ENCODE measurements at places on chromosomes 12 and 14.

DNA sequence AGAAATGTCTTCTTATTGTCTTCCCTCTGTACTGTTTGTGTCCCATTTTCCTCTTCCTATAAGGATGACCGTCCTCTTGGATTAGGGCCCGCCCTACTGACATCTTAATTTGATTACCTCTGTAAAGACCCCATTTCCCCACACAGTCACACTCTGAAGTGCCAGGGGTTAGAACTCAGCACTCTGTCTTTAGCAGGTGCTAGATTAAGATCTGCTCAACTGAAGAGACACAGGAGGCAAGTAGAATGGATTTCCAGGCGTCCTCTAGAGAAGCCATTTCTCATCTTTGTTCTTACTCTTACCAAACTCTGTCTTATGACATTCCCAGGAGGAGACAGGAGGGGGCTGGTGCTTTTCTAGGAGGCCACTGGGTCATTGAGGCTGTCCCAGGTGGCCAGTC lies 50.8 kb downstream of the VCPKMT start:
- no peak for DNase-seq

DNA sequence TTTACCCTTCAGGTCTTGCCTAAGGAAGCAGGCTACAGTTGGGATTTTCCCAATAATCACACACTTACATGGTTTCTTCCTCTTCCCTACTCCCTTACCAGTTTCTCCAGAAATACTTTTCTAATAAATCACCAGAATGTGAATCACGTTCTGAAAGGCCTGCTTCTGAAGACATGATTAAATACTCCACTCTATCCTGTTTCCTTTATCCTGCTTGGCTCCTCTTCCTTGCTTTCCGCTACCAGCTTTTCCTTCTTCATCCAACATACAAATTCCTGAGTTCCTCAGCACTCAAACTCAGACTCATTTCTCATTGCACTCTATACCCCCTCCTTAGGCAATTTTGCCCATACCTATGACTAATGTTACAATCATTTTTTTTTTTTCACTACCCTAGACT lies 118.3 kb downstream of the MGAT4C start:
- no peak for DNase-seq

DNA sequence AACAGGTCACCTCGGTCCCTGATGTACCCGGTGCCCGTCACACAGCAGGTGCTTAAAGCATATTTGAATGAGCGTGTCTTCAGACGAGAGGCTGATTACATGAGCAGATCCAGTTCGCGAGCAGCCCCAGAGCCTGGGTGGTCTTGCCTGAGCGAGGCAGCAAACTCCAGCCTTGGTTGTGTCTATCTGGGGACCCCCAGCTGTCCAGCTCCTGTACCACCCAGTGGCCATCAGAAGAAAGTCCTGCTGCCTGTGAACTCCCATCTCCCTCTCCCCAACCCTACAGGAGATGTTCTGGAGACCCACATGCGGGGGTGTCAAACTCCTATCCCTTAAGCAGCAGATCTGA lies 174.2 kb downstream of the PHETA1 start:
- no peak for DNase-seq

DNA sequence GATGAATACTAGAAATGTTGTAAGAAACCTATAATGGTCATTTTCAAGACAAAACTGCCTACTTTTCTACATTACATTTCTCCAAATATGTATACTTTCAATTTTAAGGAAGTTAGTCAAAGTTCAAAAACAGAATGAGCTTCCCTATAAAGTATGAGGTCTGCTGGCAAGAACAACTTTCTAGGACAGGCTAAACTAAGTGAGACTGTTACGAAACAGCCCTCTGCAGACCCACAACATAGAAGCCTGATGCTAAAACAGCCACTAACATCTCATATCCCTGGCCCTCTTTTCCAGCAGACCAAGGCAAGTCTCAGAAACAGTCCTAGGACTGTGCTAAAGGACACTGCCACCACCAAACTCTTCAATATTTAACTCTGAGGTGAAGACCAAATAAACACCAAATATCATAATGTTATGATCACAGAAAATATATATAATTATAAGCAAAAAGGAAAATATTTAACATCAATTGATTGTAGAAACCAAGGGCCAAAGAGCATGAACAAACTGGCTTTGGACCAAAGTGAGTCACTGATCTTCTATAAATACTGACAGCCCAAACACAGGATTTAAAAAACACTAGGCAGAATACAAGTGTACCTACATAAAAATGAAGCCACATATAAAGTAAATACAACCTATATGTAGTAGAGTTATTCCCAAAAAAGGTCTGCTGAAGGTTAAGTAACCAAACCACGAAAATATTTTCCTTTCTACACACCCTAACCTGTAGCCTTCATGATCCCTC lies 27.7 kb downstream of the PPP4R3A start:
- DNase-seq, result no peak

DNA sequence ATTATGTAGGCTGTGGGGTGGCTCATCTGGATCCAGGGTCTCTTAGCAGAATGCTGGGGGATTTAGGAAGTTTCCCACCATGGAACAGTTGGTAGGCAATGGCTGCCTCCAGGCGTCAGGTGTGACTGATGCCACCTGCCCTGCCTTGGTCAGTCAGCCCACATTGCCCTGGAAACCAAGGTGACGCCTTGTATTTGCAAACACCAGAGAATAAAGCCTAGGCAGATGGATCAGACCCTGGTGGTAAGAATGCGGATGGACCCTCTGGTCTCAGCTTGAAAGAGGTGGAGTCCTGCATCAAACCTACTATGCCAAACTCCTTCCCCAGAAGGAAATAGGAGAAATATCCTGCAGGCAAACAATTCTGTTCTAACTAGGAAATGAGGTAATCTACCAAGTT lies 38.2 kb downstream of the NCKAP5L start:
- DNase-seq, result no peak

- no peak for DNase-seq
These were observed 32.1 kb downstream of the RPH3A start for GRCh38 chr12:112823582-112824149.
